ENCODE measurements at places on chromosomes 1 and 21.

DNA sequence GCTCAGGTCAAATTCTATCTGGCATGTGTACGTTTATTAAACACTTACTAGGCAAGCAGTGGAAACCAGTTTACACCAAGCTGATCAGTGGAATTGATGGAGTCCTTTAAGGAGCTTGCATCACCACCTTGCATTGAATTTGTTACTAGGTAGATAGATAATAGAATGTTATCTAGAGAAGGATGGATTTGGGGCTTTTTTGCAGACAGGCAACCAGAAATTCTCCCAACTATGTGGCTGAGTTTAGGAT is 44.9 kb downstream of the HHAT start:
- no peak for DNase-seq

- DNase-seq, result no peak
These were observed 59.3 kb upstream of the LHX8 start for GRCh38 chr1:75074831-75075395.

DNA sequence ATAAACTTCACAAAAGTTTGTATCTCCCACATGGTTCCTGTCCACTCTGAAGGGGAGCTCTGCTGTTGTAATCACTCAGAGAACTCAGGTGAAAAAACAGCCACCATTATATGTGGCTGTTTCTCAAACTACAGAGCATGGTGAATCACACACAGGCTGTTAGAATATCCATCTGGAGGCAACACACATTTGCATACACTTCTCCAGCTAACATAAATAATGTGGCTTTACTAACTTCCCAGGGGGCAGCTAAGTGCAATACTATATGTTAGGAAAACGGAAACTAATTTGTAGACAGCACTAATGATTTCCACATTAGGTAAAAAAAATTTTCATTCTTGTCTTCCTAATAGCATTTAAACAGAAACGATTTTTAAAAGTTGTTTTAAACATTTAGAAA is 49.3 kb downstream of the PTGFR start:
- DNase-seq, result no peak

DNA sequence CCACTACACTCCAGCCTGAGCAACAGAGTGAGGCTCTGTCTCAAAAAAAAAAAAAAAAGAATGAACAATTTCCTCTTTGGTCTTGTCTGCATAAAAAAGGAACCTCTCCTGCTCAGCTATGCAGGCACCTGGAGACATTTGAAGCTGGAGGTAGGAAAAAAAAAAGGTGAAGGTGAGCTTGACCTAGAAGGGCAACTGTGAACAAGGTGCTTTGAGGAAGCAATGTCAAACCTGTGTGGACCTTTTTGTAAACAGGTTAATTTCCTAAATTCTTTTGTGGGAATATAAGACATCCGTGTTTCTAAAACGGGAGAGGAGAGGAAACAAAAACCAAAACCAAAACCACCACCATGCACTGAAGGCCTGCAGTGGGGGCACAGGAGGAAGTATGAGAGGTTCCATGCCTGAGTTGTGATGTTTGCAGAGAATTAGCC is 77.5 kb downstream of the SLC45A1 start:
- DNase-seq, result peak; percentile 55

DNA sequence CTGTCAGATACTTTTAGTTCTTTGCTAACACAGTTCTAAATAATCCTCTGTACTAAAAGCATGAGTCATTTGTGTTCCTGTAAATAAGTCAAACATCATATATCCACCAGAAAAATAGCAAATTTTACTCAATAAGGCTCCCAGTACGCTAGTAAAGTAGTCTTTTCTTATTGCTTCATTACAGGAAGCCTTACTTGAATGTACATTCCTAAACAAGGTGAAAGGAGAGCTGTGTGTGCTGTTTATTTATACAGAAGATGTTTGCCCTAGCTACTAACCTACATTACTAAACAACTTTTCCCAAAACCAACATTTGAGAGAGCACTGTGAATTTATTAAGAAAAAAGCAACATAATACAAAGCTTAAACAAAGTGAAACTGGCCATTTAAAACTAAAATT is 52.0 kb downstream of the ZNHIT6 start:
- DNase-seq, result no peak

GRCh38 chr1:171032822-171033702 is 57.6 kb upstream of the FMO3 start:
- DNase-seq, result no peak

DNA sequence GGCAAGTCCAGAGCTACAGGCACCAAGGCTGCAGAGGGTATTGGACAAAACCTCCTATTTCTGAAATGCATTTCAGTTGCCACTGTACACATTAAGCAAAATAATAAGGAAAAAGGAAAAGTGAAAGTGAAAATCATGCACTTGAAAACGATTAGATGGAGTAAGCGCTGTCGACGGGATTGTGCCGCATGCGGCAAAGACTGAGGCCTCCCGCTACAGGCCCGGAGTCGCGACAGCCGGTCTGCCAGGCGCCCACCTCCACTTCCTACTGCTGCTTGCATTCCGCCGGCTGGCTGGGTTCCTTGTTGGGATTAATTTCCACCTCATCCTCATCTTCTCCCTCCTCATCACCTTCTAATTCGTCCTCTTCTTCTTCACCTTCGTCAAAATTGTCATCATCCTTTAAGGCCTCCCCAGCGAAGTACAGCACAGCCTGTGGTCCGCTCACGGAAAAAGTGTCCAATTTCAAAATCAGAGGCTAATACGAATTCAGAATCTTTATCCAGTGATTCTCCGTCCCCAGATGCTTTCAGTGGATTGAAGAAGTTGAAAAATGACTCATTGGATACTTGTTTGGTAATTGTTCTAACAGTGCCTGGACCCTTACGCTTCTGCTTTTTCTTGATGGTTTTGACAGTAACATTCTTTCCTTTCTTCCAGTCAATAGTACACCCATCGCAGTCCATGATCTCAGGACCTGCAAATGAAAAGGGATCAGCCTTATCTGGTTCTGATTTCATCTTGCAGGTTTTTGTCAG is 38.0 kb downstream of the CD58 start:
- DNase-seq, result no peak

GRCh38 chr1:3460672-3461131 is 6.2 kb downstream of the ARHGEF16 start:
- DNase-seq, result no peak

GRCh38 chr1:154628121-154628405 is 20.1 kb upstream of the ADAR start:
- no peak for DNase-seq

DNA sequence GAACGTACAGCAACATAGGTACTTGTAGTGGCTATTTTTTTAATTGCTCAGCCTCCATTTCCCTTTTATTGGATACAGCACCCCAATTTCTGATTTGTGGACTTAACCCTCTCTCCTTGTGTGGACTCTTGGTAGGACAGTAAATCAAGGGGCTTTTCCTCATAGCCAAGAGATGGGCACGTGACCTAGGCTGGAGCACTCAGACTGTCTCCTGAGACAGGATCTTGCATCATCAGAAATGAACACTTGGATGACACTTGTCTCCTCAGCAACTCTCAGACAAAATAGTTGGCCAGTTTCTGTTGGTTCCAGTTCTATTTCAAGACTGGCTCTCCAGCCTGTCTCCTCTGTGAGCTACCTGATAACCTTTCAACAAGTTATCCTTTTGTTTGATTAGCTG is 112.9 kb upstream of the ZNF678 start:
- DNase-seq, result no peak

DNA sequence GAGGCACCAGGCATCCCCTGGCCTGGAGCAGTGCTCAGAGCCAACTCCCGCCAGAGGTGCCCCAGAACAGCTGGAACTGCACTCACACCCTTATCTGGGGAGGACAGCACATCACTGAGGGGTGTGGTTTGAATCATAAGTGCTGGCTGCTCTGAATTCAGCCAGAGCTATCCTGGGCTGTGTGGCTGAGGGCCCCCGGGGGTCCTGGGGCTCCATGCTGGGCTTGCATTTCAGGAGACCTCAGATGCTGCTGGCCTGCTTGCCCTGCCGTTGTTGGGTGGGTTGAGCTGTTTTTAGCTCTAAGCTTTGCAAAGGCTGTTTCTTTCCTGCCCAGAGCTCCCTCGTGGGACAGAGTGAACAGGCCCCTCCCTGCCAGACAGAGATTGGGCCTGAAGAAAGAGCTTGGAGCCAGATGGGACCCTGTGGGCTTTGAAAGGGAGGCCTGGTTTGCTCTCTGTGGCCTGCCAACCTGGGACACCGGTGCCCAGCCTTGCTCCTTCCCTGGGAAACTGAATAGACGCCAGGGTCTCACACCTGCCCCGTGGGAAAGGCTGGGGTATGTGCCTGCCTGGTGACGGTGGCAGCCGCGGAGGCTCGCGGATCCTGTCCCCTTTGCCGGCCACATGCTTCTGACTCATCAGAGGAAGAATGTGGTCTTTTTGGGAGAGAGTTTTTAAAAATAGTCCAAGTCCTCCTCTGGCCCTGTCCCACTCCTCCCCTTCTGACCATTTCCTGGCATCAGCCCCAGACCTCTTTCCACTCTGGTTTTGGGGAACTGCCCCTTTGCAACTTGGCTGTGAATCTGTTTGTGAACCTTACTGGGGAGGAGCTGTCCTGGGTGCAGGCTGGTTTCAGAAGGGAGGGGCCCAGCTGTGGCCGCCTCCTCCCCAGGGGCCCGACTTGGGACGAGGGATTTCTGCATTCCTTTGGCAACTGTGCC is 30.0 kb downstream of the ARHGEF10L start:
- no peak for DNase-seq

DNA sequence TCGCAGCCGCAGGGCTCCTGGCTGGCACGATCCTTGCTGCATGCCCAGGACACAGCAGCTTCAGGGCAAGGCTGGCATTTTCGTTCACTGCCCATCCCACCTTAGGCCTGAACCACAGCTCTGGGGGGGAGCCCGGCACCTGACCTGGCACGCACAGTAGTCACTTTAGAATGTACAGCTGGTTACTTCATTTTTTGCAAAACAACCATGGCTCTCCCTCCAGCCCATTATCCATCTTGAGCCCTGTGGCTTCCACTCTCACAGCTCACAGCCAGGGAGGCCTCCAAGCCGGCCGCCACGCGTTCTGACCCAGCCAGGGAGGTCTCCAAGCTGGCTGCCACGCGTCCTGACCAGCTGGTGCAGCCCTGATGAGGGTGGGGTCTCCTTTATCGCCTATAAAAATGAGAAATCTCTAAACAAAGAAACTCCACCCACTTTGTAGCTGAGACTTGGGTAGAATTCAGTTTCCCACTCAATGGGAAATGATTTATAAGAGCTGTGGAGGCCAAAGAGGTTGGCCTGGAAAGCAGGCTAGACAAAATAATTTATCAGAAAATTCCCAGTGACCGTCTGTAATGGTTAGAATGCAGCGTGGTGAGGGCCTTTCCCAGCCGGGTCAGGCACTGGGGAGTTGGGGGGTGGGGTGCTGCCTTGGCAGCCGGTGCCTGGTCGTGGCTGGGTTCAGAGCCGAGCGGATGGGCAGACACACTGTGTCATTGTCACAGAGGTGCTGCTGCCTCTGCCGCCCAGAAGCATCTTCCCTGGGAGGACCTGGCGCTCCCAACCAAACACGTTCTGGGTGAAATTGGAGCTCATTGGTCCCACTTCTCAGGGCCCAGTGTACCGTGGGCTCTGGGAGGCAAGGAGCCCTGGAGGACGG is 54.6 kb upstream of the ACTRT2 start:
- DNase-seq, result no peak

- no peak for DNase-seq
These were observed 7.2 kb upstream of the SMIM12 start for GRCh38 chr1:34866762-34867109.

- no peak for DNase-seq
These were observed 7.1 kb downstream of the SUMO3 start for GRCh38 chr21:44810779-44811178.

DNA sequence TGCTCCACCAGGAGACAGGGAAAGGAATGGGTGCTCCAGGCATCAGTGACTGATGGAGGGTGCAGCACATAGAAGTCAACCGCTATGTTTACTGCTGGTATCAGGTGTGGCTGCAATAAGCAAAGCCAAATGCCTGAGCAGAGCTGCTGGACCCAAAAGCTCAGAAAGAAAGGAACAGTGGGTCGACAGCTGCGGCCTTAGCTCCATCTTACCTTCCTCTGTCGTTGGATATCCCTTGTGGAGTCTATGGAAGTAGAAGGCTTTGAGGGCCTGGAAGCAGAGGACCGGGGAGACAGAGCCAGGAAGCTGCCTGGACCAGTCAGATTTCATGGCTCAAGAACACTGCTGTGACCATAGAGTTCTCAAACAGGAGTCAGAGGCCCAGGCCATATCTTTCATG is 45.3 kb downstream of the RIMS3 start:
- DNase-seq, result no peak

DNA sequence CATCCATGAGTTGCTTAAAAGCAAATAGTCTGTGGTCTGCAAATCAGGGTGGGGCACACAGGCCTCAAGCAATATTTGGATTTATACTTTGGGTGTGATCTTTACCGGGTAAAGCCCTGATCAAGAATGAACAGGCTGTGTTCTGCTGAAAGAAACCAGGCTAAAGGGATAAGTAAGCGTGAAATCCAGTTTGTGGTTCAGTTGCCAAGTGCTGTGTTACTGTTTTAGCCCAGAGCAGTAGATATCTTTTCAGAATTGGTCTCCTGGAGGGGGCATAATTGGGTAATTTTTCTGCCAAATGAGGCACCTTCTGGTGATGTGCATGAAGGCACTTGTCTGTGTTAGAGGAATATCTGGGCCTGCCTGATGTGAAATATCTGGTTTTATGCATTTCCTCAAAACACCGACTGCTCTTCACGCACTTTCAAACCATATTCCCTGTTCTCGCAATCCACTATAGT is 21.4 kb downstream of the AIM2 start:
- DNase-seq, result no peak

DNA sequence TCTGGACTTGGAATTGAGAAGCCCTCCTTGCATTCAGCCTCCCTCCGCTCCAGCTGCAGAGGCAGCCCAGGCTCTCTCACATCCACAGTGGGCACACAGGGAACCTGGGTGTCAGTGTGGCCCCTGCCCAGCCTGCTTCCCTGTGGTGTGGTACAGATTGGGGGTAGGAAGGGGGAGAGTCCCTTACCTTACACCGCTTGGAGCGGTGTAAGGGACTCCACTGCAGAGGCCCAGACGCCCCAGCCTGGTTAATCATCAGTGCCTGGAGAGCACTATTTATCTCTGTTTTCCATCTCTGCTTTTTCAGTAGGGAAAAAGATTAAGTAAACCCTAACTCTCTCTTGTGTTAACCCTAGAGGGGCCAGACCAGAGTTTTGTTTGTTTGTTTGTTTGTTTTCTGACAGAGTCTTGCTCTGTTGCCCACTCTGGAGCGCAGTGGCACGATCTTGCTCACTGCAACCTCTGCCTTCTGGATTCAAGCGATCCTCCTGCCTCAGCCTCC is 803 bp upstream of the RHBG start:
- DNase-seq, result no peak

GRCh38 chr1:39196244-39197215 is 8.0 kb upstream of the MACF1 start:
- peak; percentile 54 for DNase-seq
